ENCODE measurements at places on chromosomes 11 and 22.

DNA sequence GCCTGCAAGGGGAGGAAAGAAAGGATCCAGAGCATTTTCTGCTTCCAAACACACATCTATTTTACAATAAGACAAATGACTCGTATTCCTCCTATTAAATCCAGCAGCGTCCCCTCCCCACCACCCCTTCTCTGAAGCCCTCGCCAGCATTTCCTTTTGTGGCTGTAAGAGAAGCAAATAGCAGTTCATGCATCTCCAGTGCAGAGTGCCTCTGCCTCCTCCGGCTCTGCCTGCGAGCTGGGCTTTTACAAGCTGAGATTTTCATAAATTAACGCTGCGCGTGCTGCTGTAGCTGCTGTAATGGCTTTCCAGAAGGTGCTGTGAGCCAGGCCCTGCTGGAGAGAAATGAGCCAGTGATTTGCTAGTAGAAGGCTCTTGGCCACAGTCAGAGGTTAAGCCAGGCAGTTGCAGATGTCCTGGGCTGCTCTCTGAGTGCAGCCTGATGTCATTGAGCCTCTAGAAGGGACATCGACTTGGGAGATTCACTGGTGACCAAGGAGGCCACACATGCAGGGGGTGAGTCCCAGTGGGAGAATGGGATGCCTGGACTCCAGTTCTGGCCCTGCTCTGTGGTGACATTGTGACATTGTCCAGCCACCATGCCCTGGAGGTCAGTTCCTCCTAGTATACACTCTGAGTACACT is 134.5 kb upstream of the NAV2 start:
- DNase-seq = no peak

DNA sequence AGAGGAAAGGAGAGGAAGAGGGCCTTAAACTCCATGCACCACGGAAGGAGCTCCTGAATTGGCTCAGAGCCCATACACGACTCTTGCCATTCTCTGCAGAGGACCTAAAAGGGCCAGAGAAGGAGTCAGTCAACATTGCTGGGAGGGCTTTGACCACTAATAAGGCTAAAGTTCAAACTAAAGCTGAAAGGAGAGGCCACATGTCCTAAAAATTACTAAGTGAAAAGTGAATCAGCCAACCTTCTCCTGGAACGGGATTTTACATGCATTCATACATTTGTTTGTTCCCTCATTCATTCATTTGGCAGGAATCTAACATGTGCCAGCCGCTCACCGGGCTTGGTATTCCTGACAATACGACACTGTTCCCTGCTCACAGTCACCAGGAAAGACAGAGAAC is 10.5 kb downstream of the CLMP start:
- no peak for DNase-seq

GRCh38 chr11:1140642-1141490 is 16.9 kb upstream of the MUC5AC start:
- no peak for DNase-seq

DNA sequence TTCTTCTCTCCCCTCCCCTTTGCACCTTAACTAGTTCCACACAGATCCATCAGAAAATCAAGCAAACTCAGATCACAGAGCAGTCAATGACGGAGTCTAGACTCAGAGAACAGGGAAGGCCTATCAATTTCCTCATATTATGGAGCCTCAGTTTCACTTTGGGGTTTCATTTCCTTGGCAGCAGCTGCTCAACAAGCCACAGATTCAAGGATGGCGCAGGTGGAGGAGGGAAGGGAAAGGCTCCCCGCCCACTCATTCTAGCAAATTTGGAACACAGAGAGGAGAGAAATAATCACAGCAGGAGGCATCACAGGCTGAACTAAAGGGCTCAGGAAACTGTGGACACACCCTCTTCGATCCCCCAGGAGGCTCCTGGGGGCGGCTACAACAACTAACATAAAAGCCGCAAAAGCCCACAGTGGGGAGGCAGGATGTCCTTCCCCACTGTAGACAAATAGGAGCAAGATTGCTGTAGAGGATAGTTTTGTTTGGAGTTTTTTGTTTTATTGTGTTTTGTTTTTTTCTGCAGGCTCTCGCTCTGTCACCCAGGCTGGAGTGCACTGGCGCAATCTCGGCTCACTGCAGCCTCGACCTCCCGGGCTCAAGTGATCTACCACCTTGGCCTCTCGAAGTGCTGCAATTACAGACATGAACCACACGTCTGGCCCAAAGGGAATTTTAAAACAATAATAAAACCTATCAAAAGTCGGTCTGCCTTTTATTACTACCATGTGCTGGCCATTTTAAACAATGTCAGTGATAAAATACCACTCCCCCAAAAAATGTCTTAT is 3.4 kb downstream of the PLAAT3 start:
- DNase-seq = no peak

DNA sequence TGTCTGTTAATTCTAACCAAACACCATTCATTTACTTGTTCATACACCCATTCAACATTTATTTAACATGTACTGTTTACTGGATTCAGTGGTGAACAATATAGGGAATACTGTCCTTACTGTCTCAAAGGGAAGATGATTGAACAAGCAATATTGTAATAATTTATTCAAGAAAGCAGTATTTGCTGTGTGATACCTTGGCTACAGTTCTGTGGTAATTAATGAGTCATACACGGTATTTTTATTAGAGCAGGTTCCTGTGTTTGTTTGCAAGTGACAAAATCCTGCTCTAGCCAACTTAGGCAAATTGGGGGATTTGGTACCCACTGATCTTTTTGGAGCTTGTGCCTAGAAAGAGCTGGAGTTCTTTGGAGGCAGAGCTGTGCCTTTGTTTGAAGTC is 15.7 kb downstream of the PIH1D2 start:
- DNase-seq = no peak

DNA sequence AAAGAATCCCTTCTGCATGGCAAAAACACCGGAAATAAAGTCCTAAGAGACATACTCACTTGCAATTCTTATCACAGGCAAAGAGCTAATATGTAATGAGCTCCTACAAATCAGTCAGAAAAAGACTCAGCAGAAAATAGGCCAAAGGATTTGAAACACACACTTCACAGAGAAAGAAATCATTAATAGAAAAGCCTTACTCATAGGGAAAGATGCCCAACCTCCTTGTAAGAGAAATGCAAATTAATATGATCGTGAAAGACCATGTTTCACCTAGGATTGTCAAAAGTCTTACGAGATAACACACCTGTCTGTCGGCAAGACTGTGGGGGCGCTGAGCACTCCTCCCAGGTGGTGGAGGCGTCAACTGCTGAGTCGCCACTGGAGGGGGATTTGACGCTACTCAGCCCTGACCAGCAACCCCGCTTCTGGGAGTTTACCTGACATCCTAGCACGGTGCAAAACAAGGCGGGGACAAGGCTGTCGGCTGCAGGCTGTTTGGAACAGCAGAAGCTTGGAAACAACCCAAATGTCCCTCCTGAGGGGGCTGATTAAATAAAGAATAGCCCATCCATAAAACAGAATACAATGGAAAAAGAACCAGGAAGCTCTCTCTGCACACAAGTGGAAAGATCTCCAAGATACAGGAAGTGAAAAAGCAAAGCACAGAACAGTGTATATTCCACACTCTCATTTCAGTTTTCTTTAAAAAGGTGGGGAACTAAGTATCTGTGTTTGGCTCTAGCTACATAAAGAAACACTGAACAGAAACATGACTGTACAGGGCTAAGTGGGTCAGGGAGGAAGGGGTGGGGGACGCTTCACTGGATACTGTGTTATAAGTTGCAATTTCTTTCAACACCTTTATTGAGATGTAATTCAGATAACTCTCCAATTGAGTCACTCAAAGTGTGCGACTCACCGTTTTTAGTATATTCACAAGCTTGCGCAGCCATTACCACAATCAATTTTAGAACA is 11.5 kb downstream of the CSNK1E start:
- DNase-seq = peak; percentile 22

DNA sequence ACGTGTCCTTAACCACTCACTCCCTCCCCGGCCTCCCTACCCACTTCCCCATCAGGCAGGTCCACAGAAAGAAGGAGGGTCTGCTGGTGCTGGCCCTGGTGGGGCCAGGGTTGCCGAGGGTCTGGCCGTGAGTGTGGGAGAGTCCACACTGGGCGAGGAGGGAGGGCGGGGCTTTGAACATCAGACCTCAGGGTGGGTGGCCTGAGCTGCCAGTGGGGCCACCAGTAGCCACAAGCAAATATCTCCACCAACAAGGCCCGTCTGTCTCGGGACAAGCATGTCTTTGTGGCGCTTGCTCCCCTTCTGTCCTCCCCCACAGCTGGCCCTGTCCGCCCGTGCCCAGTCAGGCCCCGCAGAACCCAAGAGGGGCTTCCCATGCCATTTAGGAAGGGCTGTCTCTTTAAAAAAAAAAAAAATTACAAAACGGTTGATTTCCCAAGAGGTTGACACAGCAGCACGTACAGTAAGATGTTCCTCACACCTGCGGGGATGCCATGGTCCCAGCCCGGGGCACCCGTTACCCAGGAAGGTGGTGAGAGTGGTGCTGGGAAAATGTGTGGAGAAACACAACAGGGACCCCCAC is 17.7 kb upstream of the TALDO1 start:
- no peak for DNase-seq

DNA sequence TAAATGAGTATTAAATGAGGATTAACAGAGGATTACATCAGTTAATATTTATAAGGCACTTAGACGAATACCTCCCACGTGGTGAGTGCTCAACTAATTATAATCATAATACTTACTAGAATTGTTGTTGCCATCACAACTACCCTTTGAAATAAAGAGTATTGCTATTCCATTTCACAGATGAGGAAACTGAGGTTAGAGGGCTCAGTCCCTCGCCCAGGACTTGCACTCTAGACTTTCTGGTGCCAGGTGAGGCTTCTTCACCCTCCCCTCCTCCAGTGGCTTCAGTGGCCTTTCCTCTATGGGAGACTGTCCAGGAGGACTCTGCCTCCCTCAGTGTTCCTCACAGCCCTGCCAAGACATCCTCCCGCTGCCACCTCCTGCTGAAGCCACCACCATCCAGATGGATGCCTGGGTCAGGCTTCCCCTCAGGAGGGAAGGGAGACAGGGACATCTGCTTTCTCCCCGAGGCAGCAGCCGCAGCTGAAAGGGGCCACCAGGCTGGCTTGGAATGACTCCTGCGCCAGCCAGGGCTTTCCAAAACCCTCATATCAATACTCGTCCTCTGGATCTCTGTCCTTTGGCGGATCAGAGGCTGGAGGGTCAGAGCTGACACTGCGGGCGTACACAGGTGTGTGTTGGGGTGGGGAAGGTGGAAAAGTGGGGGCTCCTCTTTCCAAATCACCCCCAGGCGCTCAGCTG is 580.1 kb downstream of the BUD13 start:
- DNase-seq = no peak

DNA sequence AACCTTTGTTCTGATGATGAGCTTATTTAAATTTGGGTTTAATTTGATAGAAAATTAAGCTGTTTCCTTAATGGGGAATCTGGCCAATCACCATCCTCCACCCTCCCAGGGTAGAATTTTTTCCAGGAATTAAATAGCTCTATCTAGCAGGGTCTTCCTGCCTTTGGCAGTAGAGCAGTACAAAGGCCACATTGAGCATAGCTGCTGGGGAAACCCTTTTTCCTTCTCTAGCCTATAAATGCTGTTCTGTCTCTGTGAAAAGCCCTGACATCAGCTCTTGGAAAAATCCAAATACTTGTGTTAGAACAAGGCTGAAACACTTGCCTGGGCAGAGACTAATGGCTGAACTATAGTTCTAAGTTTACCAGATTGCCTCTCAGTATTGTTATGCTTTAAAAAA is 55.1 kb downstream of the ARHGEF12 start:
- DNase-seq = no peak

DNA sequence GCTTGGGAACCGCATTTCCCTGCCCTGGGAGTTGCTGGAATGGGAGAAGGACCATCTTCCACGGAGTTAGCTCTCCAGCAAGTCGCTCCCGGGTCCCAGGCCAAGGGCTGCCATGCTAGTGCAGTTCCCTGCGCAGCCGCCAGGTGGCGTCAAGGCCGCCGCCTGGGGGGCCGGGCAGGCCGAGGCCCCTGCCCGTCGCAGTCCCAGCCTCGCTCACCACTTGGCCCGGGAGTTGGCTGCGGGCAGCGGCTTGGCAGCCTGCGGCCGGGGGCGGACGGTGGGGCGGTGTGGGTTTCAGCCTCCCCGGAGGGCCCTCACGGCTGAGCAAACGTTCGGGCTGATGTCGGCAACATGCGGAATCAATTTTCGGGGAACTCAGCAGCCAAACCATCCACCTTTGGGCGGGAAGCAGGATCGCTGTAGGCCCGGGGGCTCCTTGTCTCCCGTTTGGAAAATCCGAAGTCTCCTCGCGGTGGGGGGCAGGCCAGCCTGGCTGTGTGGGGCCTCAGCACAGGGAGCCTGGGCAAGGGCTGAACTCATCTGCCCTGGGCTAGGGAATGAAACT is 415.1 kb downstream of the SOX6 start:
- DNase-seq = peak; percentile 19

GRCh38 chr11:31652528-31652927 is 143.0 kb downstream of the ELP4 start:
- no peak for DNase-seq

GRCh38 chr11:2168286-2169004 is 3.2 kb downstream of the TH start:
- no peak for DNase-seq

- DNase-seq = no peak
These were observed 11.1 kb downstream of the NEAT1 start for GRCh38 chr11:65433657-65434056.

- no peak for DNase-seq
These were observed 33.1 kb upstream of the SPON1 start for GRCh38 chr11:13929395-13929891.

DNA sequence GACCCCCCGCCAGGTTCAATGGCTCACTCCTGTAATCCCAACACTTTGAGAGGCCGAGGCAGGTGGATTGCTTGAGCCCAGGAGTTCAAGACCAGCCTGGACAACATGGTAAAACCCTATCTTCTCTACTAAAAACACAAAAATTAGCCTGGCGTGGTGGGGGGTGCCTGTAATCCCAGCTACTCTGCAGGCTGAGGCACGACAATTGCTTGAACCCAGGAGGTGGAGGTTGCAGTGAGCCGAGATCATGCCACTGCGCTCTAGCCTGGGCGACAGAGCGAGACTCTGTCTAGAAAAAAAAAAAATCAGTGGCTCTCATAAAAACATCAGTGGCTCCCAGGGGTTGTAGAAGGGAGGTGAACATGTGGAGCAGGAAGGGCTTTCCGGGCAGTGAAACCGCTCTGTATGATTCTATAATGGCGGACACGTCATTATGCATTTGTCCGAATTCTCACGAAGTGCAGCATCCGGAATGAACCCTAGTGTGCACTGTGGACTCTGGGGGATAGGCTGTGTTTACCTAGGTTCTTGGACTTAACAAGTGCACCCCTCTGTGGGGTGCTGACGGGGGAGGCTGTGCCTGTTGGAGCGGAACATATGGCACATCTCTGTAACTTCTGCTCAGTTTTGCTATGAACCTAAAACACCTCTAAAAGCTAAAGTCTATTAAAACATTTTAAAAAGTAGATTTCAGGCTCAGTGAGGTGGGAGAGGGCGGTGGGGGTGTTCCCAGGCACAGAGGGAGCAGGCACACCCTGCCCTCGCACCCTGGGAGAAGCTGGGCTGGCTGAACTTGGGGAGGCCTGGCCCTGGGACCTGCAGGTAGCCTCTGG is 49.1 kb upstream of the SEPTIN5 start:
- no peak for DNase-seq

Measured in activated T-cell treated with anti-CD3 and anti-CD28 coated beads for 48 hours (primary cell).